ENCODE measurements at places on chromosomes 12 and 14.

DNA sequence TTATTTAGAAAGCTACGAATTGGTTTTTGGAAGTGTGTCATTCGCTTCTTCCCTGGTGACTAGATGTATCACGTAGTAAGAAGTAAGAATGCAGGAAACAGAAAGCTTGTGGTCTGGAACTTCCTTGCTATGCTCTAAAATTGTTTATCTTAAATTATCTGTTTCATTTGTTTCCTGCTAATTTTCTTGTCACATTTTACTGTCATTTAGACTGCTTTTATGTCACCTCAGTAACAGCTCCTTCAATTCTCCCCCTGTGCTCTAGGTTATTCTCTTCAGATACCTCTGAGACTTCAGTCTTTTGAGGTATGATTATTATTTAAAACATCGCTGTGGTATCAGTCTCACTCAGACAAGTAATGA lies 699 bp upstream of the CD69 start:
- peak; percentile 65 for DNase-seq

GRCh38 chr14:40113671-40114070 lies 681.4 kb upstream of the FBXO33 start:
- no peak for DNase-seq

GRCh38 chr12:89880690-89881350 lies 172.2 kb upstream of the ATP2B1 start:
- DNase-seq: peak; percentile 76

DNA sequence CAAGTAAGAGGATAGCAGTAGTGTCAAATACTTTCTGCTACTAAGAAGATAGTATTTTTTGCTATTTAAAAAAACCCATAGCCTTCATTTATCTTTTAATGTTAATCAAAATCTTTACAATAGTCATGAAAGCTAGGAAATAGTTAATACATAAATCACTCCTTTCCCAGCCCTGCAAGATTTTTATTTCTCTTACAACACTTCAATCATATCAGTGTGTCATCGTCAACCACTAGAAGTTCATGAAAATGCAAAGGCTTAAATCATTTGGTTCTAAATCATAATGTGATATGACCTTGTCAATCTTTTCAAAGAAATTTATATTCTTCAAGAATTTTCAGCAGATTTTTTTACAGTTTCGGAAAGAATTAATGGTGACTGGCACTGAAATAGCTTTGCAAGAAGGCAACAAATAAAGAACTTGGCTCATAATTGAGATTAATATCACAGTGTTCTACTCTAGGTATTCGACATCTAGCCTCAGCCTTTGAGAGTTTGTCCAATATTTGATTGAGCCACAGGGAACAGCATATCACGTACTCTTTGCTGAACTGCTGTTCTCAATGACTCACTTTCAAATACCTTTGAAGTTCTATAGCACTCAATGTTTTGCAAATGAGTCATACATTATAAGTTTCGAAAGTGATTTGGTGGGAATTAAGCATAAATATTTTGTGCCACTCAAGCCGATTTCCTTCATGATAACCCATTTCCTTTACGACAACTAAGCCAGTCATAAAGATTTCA lies 384.0 kb upstream of the FOXG1 start:
- no peak for DNase-seq

GRCh38 chr12:71029302-71029701 lies 108.8 kb upstream of the PTPRR start:
- no peak for DNase-seq

GRCh38 chr14:49641697-49642129 lies 6.7 kb upstream of the DNAAF2 start:
- DNase-seq: no peak

GRCh38 chr14:93249128-93249831 lies 42.2 kb downstream of the UBR7 start:
- no peak for DNase-seq

- DNase-seq: no peak
These were observed 4.9 kb upstream of the LRIG3 start for GRCh38 chr12:58925111-58925611.

DNA sequence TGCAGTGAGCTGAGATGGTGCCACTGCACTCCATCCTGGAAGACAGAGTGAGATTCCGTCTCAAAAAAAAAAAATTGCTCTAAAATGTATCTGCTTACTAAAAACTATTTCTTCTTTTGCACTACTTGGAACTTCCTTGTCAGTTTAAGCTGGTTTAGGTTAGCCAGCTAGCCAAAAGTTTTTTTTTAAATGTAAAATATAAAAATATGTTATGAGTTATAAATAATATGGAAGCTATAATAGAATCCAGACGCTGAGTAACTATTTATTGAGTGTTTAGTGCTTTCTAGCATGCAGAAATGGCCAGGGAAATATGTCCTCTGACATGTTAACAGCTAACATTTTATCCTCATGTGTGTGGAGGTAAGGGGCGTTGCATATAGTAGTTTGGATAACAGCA lies 85.6 kb downstream of the PLEKHA5 start:
- no peak for DNase-seq

DNA sequence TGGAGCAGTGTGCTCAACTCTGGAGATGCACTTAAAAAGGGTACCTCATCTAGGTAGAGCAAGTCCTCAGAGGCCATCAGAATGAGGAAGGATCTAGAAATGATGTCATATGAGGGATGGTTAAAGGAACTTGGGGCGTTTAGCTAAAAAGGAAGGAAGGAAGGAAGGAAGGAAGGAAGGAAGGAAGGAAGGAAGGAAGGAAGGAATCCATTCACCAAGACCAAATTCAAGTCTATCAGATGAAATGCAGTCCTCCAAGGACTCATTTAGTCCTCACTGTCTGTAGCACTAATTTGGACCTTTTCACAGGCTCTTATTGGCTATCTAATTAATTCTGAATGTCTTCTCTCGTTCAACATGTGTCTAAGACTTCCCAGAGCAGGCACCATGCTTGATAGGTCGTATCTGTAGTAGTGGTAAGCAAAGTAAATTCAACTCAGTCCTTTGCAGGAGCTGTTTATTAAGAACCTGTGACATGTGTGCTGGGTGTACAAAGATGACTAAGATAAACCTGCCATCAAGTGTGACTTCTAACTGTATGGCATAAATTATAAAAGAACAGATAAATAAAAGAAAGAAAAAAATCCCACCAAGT lies 63.5 kb downstream of the LLPH start:
- no peak for DNase-seq

GRCh38 chr12:65699251-65699650 lies 125.0 kb upstream of the HMGA2 start:
- DNase-seq: no peak

Data from CD4-positive, alpha-beta T cell treated with Interleukin-15 for 4 hours (primary cell).